ENCODE measurements at places on chromosomes 16 and 17.

DNA sequence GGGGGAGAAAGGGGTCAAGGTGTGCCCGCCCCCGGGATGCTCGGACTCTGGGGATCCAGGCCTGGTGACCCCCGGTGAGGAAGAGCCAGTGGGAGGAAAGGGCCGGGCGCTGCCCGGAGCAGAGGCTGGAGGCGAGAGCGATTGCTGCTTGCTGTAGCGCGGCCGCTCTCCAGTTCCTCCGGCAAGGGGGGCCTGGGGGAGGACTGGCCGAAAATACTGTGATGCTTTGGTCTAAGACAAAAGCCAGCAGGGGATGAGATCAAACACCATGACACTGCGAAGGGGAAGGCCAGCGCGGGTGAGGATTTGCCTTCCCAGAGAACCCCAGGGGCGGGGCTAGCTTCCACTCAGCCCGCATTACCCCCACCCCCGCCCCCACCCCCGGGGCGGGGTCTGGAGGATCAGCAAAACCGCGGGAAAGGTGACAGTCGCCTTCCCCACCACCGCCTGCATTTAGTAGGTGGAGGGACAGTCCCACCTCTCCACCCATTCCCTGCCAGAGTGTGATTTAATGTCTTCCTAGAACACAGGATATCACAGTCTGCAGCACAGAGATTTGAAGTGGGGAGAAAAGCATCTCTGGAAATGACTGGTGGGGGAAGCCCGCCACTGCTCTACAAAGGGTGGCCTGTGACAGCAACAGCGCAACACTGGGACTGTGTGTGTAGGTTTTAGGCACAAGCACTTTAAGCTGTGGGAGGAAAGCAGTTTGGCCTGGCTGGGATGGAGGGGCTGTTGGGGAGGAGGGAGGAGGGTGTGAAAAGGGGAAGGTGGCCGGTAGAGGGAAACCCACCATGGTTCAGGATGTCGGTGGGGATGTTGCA lies 25.7 kb downstream of the MRC2 start:
- DNase-seq = peak; percentile 62

DNA sequence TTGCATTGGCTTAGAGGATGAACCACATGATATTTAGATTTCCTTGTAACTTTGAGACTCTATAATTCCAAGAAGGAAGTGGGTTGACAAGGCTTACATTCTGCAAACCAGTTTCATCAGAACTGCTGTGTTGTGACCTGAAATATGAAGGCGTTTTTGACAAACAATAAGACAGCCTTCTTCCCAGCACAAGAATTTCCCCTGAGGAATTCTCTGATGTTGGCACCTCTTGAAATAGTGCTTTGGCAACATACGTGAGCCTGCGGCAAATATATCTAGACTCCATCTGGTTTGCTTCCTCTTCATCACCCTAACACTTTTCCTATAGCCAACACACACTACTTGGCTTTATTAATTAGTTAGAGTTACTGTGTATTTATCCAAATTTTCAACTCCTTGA lies 585.5 kb upstream of the SOX9 start:
- no peak for DNase-seq

- DNase-seq = no peak
Measured at GRCh38 chr17:2179615-2180295, 123.8 kb downstream of the SMG6 start.

GRCh38 chr16:2273931-2274330 lies 6.0 kb upstream of the RNPS1 start:
- DNase-seq = no peak

- no peak for DNase-seq
Measured at GRCh38 chr17:16259926-16260325, 42.9 kb downstream of the PIGL start.

DNA sequence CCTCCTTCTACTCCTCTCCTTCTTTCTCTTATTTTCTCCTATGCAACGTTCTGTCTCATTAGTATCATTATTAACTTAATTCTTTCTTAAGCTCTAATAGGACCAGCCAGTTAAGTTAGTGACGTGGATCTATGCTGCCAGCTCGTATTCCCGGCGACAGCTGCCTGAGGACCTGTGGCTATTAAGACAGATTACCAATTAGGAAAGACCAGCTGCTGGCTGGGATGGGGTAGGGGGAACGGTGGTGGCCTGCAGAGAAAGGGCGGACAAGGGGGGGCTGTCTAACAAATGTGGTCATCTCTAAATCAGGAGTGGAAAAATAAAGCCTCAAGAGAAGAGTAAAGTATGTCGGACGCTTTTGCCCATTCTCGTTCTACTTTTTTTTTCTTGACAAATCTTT lies 770 bp upstream of the MYH3 start:
- DNase-seq = no peak

- no peak for DNase-seq
Measured at GRCh38 chr16:87395181-87395842, 3.2 kb downstream of the MAP1LC3B start.

- no peak for DNase-seq
Measured at GRCh38 chr16:24396350-24397271, 140.5 kb downstream of the CACNG3 start.

- no peak for DNase-seq
Measured at GRCh38 chr17:15457723-15458094, 9.7 kb downstream of the CDRT4 start.

- DNase-seq = no peak
Measured at GRCh38 chr17:57357392-57357784, 101.1 kb downstream of the MSI2 start.

- DNase-seq = no peak
Measured at GRCh38 chr17:31566992-31567373, 175.5 kb downstream of the RAB11FIP4 start.

- no peak for DNase-seq
Measured at GRCh38 chr16:58497935-58498334, 2.0 kb upstream of the NDRG4 start.

GRCh38 chr17:61809816-61810392 lies 53.4 kb downstream of the BRIP1 start:
- no peak for DNase-seq

GRCh38 chr16:2787961-2788360 lies 601 bp upstream of the PRSS33 start:
- DNase-seq = no peak

- DNase-seq = no peak
Measured at GRCh38 chr16:4265676-4266075, 7.1 kb downstream of the TFAP4 start.

DNA sequence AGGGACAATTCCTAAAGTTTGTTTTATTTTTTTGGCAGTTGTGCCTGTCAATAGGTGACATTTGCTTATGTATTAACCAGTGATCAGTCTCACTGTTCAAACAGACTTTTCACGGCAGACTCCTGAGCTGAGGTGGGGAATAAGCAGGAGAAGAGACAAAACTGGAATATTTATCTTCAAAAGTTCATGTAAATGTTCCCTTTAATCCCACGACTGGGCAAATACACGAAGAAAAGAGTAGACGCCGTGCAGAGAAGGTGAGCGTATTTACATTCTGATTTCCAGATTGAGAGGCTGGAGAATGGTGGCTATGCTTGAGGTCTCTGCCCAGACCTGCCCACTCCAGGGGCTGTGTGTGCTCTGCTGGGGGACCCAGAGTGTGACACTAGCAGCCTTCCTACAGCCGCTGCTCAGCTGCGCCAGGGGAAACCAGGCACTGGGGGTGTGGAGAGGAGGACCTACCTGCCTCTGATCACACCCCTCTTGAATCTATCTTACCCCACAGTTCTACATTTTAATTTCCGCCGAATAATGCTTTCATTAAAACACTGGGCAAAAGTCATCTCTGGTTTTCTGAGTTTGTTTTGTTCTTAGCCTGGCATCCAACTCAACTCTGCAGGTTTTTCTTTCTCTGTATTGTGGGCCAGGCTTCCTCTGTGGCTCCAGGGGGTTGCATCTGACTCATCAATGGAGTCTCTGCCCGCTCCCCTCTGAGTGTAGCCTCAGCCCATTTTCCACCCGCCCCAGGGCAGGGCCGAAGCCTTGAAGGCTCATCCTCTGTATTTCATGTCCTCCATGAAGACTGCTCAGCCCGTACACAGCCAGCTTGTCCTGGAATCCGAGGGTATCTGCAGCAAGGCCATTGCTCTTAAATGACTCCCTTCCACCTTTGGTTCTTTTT lies 237.1 kb downstream of the NTN1 start:
- no peak for DNase-seq

GRCh38 chr16:64138006-64138405 lies 983.9 kb downstream of the CDH11 start:
- DNase-seq = no peak

GRCh38 chr16:75196836-75197235 lies 10.1 kb downstream of the CTRB2 start:
- DNase-seq = no peak

DNA sequence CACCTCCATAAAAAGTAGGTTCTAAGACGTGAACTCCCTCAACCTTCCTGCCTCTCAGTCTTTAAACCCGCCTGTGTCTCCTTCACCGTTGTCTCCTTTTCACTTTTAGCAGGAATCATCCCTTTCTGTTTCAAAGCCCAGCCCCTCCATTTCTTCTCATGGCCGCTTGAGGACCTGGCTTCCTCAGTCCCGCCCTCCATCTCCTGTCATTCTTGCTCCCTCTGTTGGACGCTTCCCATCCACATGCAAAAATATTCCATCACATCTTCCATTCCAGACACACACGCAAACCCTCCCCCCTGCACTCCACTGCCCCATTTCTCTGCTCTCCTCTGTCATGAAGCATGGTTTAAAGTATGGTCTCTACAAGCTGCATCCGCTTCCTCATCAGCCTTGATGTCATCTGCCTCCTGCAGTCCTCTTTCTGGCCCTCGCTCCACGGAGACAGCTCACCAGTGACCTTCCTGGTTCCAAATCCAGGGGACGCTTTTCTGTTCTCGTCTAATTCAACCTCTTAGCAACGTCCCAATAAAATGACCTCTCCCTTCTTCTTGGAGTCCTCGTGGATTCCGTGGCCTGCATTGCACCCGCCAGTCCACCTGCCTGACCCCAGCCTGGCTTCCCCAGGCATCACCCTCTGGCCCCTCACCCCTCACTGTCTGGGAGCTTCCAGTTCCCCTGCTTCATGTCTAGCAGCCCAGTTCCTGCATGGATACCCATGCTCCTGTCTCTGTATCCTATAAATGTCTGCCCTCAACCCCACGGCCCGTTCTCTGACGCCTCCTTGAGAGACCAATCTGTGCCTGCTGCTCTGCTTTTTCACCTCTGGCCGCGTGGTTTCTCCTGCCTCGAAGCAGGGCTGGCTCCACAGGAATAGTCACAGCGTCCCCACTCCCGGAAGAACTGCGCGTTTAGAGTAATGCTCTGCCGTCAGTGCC lies 26.2 kb downstream of the ANKRD40 start:
- peak; percentile 31 for DNase-seq
